ENCODE measurements at places on chromosomes 16 and 17. TPM values are rescaled to one million over a fixed set of nuclear protein-coding genes. Genes with fewer than 3 reads are reported as not detected.

GRCh38 chr17:2194889-2195335 is 108.7 kb downstream of the SMG6 start:
- H3K4me1 ChIP-seq: peaks cover 23% of the 10 kb centered on the region
- DNase-seq: no peak
- H3K27me3 ChIP-seq: no peaks in the 10 kb centered on the region
- H3K36me3 ChIP-seq: peaks cover 15% of the 10 kb centered on the region
- no peak overlapping the region for H3K27ac ChIP-seq

GRCh38 chr17:78529871-78530670 is 47.1 kb downstream of the DNAH17 start:
- no peaks in the 10 kb centered on the region for H3K36me3 ChIP-seq
- no peak overlapping the region for H3K4me3 ChIP-seq
- no peaks in the 10 kb centered on the region for H3K27me3 ChIP-seq
- H3K27ac ChIP-seq: no peak overlapping the region

Gene TRPV3
- 2.1 TPM for total RNA-seq

DNA sequence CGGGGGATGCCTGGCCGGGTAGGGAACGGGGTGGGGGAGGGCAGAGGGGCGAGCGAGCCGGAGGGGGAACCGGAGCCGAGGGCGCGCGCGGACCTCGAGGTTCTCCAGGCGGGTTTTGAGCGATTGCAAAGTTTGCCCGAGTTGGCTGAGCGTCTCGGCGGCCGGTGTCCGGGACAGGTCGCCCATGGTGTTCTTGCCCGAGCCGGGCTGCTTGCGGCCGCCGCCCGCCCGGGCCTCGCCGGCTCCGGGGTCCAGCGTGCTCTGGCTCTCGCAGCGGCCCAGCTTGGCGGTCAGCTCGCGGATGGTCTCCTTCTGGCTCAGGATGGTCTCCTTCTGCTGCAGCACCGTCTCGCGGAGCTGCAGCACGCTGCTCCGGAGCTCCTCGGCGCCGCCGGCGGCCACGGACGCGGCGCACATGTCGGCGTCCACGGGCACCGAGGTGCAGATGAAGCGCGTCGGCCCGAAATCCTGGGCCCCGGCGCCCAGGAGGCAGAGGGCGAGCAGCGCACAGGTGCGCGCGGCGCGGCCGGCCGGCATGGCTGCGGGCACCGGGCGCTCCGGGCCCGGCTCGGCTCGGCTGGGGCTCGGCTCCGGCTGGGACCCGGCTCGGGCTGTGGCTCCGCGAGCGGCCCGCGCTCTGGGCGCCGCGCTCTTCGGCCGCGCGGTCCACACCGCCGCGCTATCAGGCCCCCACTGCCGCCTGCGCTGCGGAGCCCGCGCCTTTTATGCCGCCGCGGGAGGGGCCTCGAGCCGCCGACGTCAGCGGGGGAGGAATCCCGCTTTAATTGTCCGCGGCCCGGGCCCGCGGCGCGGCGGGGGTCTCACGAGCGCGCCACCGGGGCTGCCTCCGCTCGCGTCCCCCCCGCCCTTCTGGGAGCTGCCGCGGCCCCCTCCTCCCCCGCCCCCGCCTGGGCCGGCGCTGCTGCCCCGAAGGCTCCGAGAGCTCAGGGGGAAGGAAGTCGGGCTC is at the start of gene NPTX1:
NPTX1 (minus strand) TSS at position 698 of the 967 bp plus-strand sequence; CDS start at position 537, 161 bp downstream.
- H3K27me3 ChIP-seq: peaks cover 80% of the 10 kb centered on the region
- no peak within 1 kb of the TSS for H3K4me3 ChIP-seq
- H3K27ac ChIP-seq: no peak within 1 kb of the TSS

Gene PPL
- 0.26 TPM for total RNA-seq
